ENCODE measurements at places on chromosomes 7 and 10.

DNA sequence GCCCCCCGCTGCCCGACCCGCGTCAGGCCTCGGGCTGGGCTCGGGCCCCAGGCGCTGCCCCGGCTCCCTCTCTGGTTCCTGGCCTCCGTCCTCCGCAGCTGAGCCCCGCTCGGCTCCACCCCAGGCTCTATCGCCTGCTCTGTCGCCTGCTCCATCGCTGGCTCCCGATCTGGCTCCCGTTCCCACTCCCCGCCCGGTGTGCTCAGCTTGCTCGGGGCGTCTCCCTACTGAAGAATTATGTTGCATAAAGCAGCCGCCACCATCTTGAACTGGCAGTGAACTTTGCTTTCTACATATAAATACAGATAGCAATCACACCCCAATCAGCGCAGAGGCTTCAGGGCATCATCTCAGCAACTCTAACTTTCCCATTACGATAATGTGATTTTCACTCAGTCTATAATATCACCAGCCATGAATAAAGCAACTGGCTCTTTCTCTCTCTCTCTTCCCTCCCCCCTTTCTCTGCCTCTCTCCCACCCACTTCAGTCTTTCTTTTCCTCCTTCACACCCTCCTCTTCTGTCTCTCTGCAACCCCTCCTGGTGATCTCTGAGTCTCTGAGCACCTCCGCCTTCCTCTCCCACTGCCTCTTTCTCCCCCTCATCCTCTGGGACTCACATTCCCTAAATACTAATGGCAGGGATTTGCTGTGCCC lies 43.3 kb upstream of the BTRC start:
- DNase-seq = no peak

- peak; percentile 26 for DNase-seq
Measured at GRCh38 chr7:90726623-90727022, 130.5 kb downstream of the CDK14 start.

GRCh38 chr7:102064361-102065025 lies 222.2 kb upstream of the SH2B2 start:
- DNase-seq = no peak

- peak; percentile 74 for DNase-seq
Measured at GRCh38 chr7:142568435-142569097, 180.7 kb upstream of the PRSS1 start.

GRCh38 chr7:10315881-10316280 lies 657.8 kb upstream of the PHF14 start:
- DNase-seq = no peak

All from astrocyte of the cerebellum (primary cell).